ENCODE measurements at places on chromosomes 16 and 17.
A peak's percentile ranks its signal among the peaks of the same experiment; 100 is the strongest.

DNA sequence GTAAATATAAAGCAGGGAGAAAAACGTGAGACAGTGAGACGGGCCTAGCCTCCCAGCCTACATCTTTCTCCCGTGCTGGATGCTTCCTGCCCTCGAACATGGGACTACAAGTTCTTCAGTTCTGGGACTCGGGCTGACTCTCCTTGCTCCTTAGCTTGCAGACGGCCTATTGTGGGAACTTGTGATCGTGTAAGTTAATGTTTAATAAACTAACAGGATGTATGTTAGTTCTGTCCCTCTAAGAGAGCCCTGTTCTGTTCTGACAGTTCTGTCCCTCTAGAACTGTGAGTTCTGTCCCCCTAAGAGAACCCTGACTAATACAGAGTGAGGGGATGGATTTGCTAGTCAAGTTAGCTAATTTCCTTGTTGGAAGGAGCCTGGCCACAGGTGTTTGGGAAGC is 16.7 kb upstream of the MYH10 start:
- no peak overlapping the region for H3K4me3 ChIP-seq
- no peaks in the 10 kb centered on the region for H3K36me3 ChIP-seq
- H3K27ac ChIP-seq = no peak overlapping the region
- H3K4me1 ChIP-seq = no peaks in the 10 kb centered on the region
- DNase-seq = no peak

- H3K36me3 ChIP-seq = no peaks in the 10 kb centered on the region
- no peaks in the 10 kb centered on the region for H3K27me3 ChIP-seq
- no peak overlapping the region for H3K27ac ChIP-seq
- no peak overlapping the region for H3K4me3 ChIP-seq
- DNase-seq = no peak
Observed at GRCh38 chr17:79214940-79215604, 140.4 kb downstream of the ENGASE start.

DNA sequence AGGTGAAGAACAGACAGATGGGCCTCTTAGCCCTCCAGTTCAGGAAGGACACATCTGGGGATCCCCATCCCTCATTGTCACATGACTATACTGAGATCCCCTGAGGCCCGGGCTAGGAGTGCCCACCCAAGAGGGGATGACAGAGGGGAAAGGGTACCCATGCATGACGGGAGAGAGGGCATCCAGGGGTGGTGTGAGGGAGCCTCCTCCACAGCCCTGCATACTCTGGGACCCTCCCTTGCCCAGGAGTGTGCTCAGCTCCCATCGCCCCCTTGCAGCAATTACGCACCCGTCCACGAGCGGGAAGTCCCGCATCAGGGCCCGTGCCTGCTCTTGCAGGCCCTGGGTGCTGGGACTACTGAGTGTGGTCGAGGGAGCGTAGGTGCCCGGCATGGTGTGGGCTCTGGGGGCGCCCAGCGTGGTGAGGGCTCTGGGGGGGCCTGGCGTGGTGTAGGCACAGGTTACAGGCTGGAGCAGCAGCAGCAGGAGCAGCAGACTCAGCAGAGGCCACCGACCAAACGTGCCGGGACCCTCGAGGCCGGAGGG is 6.5 kb downstream of the DPEP2 start:
- no peak overlapping the region for H3K27ac ChIP-seq
- no peak for DNase-seq
- H3K36me3 ChIP-seq = no peaks in the 10 kb centered on the region
- no peak overlapping the region for H3K4me3 ChIP-seq

- peaks cover 34% of the 10 kb centered on the region for H3K27me3 ChIP-seq
- no peak overlapping the region for H3K27ac ChIP-seq
- no peak overlapping the region for H3K4me3 ChIP-seq
- H3K4me1 ChIP-seq = peaks cover 3% of the 10 kb centered on the region
- no peaks in the 10 kb centered on the region for H3K36me3 ChIP-seq
Observed at GRCh38 chr16:66840883-66841282, 3.3 kb upstream of the CA7 start.

DNA sequence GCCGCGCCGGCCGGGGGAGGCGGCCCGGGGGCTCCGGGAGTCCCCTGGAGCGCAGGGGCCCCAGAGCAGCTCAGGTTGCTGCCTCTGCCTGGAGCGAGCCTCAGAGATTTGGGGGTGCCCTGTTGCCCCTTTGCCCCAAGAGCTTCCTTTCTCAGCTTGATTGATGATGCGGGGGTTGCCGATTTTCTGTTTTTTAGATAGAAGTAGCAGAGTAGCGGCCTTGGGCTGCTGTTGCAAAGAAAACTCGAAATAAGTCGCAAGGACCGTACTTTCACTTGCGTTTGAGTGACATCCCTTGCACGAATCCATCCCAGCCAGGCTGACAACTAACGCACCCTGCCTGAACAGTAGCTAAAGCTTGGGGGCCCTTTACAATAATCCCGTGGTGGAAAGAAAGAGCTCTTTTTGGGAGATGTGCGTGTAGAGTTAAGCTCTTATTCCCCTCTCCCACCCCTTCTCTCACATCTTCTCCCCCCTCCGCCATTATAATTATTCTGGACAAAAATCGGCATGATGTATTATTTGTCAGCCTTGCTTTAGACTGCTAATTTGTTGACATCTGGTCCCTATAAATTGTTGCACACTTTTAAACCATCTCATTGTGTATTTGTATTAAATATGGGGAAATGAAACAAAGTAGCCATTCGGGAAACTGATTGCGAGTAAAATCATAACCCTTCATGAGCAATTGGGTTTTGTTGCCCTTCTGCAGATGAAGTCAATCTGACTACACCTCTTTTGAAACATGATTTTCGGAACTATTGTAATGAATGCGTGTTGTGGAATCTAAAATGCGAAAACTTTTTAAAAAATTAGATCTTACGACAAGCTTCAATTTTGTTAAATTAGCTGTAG is 873 bp downstream of the USP10 start:
- H3K27me3 ChIP-seq = no peaks in the 10 kb centered on the region
- peak; percentile 14 for DNase-seq
- H3K27ac ChIP-seq = no peak overlapping the region

DNA sequence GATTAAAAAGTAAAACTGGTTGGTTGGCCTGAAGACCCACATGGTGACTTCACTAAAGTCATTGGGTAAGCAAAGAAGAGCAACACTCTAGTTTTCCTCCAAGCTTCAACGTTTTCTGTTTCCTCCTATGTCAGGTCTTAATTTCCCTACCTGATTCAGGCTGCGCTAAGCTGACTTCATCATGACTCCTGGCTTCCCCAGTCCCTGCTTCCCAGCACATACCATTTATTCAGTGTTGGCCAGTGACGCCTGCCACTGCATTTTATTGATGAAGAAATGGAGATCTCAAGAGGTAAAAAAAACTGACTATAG is 645.3 kb downstream of the WWOX start:
- DNase-seq = no peak
- H3K4me3 ChIP-seq = no peak overlapping the region
- no peak overlapping the region for H3K27ac ChIP-seq

DNA sequence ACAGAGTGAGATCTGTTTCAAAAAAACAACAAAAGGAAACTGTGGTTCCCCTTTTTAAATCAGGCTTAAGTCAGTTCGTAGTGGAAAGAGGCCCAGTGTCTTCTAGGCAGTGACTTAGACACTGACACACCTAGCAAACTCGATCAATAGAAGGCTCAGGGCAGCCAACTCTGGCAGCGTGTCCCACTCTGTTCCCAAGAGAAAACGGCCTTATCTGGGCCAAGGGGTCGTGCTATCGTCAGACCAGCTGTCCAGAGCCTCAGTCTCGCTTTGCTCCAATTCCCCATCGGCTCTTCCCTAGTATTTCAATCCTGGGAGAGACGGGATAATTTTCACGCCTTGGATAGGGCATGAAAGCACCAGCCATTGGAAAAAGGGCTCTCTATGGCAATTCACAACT is 72.9 kb downstream of the SLC5A11 start:
- no peak overlapping the region for H3K27ac ChIP-seq
- H3K4me1 ChIP-seq = no peaks in the 10 kb centered on the region
- H3K27me3 ChIP-seq = no peaks in the 10 kb centered on the region
- no peak for DNase-seq

- H3K4me1 ChIP-seq = no peaks in the 10 kb centered on the region
- no peaks in the 10 kb centered on the region for H3K27me3 ChIP-seq
- no peak overlapping the region for H3K4me3 ChIP-seq
- no peak for DNase-seq
- H3K27ac ChIP-seq = no peak overlapping the region
Observed at GRCh38 chr16:78163772-78164670, 64.6 kb downstream of the WWOX start.

GRCh38 chr17:44581868-44582267 is 24.6 kb downstream of the FZD2 start:
- H3K4me1 ChIP-seq = no peaks in the 10 kb centered on the region
- DNase-seq = no peak
- H3K27ac ChIP-seq = no peak overlapping the region
- H3K4me3 ChIP-seq = no peak overlapping the region

- no peak for DNase-seq
- peak overlapping the region; percentile 47 for H3K4me3 ChIP-seq
- H3K36me3 ChIP-seq = no peaks in the 10 kb centered on the region
- H3K4me1 ChIP-seq = peaks cover 4% of the 10 kb centered on the region
- peaks cover 44% of the 10 kb centered on the region for H3K27me3 ChIP-seq
- no peak overlapping the region for H3K27ac ChIP-seq
Observed at GRCh38 chr17:2777242-2777867, 18.9 kb upstream of the RAP1GAP2 start.

DNA sequence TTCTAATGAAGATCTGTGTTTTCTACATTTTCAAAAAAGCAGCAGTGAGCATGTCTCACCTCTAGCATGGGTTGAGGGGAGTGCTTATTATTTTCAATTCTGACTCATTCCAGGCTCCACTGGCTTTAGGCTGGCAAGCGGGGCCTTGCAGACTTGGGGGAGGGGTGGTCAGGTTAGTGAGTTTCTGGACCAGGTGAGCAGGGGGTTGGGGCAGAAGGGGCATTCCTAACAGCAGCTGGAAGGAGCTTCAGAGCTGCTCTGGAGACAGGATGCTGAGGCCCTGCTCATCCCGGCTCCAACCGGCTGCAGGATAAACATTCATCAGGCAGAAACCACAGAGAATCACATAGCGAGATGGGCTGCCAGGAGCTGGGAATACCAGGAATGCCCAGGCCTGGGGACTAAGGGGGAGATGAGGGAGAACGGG is 10.5 kb upstream of the KRT19 start:
- H3K36me3 ChIP-seq = no peaks in the 10 kb centered on the region
- no peak overlapping the region for H3K27ac ChIP-seq
- peaks cover 5% of the 10 kb centered on the region for H3K27me3 ChIP-seq
- no peaks in the 10 kb centered on the region for H3K4me1 ChIP-seq

DNA sequence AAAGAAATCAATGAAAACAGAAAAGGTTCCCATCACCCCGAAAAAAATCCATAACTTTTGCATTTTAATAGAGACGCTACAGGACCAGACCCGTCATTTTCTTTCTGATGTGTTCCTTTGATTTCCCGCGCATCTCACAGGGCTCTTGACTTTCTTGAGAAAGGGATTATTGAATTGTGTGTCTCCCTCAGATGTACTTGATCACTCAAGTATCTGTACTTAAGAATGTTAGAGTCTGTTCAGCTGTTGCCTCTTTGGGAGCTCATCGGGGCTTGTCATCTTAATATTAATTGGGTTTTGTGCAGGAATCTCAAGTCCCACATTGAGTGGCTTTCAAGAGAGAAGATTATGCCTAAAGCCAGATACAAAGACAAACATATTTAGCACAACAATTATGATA is 606.4 kb upstream of the SALL1 start:
- no peak overlapping the region for H3K27ac ChIP-seq
- no peak overlapping the region for H3K4me3 ChIP-seq

DNA sequence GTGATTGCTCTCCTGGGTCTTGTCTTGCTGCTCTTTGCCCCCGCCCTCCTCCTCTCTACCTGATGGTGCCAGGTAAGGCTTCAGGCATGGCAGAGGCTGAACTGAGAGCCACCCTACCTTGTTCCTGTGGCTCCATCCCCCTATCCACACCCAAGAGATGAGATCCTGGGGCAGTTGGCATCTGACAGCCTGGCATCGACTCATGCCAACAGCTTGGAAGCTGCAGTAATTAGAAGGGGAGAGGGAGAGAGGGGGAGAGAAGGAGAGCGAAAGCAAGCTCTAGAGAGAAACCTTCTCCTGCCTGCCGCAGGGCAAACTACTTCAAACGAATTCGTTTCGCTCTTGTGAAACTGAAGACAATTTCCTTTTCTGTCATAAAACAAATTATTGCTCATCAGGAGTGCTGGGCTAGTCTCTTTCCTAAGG is 13.8 kb upstream of the SP6 start:
- no peaks in the 10 kb centered on the region for H3K36me3 ChIP-seq
- no peaks in the 10 kb centered on the region for H3K27me3 ChIP-seq
- no peak overlapping the region for H3K4me3 ChIP-seq

GRCh38 chr16:3321816-3322215 is 16.5 kb downstream of the ZNF75A start:
- H3K27ac ChIP-seq = no peak overlapping the region
- H3K4me1 ChIP-seq = no peaks in the 10 kb centered on the region
- H3K36me3 ChIP-seq = peaks cover 14% of the 10 kb centered on the region
- no peak overlapping the region for H3K4me3 ChIP-seq
- no peak for DNase-seq

- H3K27ac ChIP-seq = peak overlapping the region; percentile 71
- no peaks in the 10 kb centered on the region for H3K36me3 ChIP-seq
- no peak for DNase-seq
- H3K27me3 ChIP-seq = no peaks in the 10 kb centered on the region
- H3K4me1 ChIP-seq = peaks cover 42% of the 10 kb centered on the region
- peak overlapping the region; percentile 88 for H3K4me3 ChIP-seq
Observed at GRCh38 chr17:18225642-18226283, 328 bp downstream of the LLGL1 start.

GRCh38 chr17:13027246-13027645 is 9.4 kb upstream of the ELAC2 start:
- H3K27me3 ChIP-seq = no peaks in the 10 kb centered on the region
- no peak overlapping the region for H3K4me3 ChIP-seq
- H3K4me1 ChIP-seq = peaks cover 3% of the 10 kb centered on the region
- no peaks in the 10 kb centered on the region for H3K36me3 ChIP-seq

- H3K4me1 ChIP-seq = peaks cover 22% of the 10 kb centered on the region
- peak overlapping the region; percentile 82 for H3K27ac ChIP-seq
- peak; percentile 86 for DNase-seq
- H3K27me3 ChIP-seq = no peaks in the 10 kb centered on the region
- no peaks in the 10 kb centered on the region for H3K36me3 ChIP-seq
Observed at GRCh38 chr17:15966183-15966878, 21.4 kb downstream of the ADORA2B start.

GRCh38 chr16:54027062-54027461 is 259.5 kb downstream of the IRX3 start:
- H3K27ac ChIP-seq = no peak overlapping the region
- peaks cover 1% of the 10 kb centered on the region for H3K36me3 ChIP-seq

All from neuronal stem cell (in vitro differentiated cells).